Activated T-cell treated with anti-CD3 and anti-CD28 coated beads for 4 hours (primary cell): ENCODE measurements at places on chromosomes 13 and 19.

GRCh38 chr13:26255691-26256277 lies 1.9 kb downstream of the CDK8 start:
- no peak for DNase-seq

DNA sequence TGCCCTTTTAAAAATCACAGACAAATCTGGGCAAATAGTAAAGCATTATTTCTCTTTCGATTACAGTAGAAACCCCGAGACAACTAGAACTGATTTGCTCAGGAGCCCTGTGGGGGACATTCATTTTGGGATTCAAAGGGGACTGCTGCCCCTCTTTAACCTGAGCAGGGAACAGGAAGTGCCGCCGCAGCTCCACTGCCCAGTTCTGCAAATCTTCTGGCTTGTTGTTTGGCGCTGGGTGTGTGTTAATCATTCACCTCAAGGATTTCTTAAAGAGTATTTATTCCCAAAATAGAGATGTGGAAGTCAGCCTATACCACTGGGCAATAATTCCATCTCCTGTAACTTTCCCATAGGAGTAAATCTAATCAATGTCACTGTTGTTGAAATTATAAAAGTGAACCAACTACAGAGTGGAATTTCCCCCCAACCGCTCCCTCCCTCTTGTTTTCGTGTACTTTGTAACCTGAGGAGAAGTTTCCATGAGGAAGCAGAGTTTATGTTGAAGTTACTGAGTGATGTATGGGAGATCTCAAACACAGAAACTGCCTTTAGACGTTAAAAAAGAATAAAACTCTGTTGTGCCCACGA lies 515.8 kb downstream of the KLF12 start:
- no peak for DNase-seq

GRCh38 chr13:36528105-36528504 lies 95.8 kb downstream of the CCNA1 start:
- DNase-seq = no peak

- no peak for DNase-seq
Observed at GRCh38 chr13:45490068-45490467, 25.3 kb downstream of the COG3 start.

DNA sequence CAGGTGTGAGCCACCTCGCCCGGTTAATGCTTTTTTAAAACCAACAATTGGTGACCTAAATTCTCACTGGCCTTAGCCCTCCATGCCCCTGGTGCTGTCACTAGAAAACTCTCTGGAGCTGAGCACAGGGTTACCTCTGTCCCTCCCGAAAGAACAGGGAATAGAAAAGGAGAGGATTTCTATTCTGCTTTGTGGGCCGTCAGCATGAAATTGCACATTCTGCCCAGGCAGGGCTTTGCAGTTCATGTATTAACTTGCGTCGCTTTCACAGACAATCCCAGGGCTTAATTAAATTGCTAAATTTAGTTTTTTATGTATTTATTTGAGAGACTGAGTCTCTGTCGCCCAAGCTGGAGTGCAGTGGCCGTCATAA lies 583 bp upstream of the ZNF480 start:
- no peak for DNase-seq
